ENCODE measurements at places on chromosomes 7 and 10.

GRCh38 chr10:421170-421569 lies 268.3 kb downstream of the DIP2C start:
- no peak for DNase-seq

DNA sequence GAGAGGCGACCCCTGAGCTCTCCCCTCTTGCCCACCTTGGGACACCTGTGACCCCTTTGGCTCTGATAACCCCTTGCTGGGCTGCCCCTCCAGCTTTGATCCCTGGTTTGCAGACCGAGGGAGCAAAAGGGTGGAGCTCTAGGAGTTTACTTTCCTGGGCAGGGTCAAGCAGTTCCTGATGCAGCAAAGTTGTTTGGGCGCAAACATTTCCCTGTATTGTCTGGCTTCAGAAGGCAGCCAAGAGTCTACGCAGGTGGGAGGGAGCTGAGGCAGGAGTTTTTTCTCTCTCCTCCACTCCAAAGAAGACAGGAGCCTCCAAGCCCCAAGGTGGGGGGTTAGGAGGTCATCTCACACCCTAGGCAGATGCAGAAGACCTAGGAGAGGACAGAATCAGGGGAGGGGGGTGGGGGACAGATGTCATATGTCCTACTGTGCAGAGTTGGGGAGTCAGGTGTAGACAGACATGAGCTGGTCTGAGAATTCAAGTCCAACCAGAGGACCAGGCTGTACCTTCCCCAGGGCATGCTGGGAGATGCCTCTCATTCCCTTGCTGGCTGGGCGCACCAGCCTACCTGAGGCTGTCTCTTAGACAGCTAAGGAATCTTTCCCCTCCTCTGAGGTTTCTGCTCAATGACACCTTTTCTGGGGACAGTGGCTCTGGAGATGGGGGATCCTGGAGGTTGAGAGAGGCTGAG lies 20.5 kb downstream of the TMEM270 start:
- no peak for DNase-seq

DNA sequence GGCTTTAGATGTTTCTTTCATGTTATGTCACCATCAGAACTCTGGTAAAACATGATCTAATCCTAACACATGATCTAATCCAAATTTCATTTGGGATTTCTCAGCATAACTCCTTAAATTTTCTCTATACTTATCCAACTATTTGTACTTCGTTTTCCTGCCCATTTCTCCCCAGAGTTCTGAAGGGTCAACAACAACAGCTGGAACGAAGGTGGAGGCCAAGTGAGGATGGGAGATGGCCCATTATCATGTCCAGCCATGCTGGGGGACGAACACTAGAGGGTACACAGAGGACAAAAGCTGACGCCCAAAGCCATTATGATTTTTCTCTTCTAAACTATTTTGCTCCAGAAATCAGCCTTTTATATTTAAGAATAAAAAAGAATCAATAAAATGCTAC lies 185.4 kb downstream of the DOCK4 start:
- no peak for DNase-seq

DNA sequence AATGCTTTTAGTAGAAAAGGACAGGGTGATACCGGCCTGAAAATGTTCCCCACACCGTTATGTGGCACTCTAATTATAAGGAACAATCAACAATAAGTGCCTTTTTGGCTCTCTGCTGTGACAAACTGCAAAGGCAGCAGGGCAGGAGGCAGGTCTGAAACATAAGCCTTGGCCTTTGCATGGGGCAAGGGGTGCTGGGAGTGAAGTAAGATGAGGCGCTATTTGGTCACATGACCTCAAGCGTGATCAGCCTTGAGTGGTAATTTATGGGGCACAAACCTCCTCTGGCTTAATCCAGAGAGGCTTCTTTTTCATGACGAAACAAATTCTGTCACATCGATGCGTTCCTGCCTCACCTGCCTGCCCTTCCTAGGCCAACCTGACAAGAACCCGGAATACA lies 202.7 kb downstream of the TAX1BP1 start:
- DNase-seq = no peak

- no peak for DNase-seq
Observed at GRCh38 chr10:16529853-16530252, 8.2 kb upstream of the C1QL3 start.

DNA sequence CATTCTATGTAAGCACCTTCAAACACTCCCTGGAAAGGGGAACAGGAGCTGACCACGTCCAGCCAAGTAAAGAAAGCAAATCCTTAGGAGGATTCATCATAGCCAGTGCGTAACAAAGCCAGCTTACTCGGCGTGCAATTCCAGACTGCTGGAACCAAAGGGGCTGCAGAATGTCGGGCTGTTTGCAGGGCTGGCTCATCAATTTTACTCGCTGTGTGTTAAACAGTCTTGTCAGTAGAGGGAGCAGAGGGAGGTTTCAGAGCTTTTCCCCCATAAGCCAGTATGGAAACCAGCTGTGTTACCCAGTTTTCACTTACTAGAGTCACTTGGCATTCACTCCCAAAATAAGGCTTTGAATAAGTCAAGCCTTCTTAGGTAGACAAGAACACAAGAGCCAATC lies 127.1 kb downstream of the KMT2E start:
- DNase-seq = no peak

DNA sequence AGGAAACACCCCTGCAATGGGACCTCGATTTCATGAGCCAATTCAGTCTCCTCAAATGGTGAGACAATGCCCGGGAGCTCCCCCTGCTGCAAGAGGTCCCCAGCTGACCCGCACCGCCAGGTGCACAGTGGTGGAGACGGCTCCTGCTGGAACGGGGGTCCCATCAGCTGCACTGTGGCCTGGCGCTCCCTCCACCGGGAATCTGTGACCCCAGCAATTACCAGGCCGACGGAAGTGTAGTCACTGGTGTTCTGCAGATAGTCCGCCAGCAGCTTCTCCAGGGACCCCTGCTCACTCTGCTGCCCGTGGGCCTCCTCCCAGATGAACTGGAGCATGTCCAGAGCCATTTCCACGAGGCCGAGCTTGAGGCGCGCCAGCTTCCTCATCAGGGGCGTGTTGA lies 64.9 kb upstream of the NKX6-2 start:
- no peak for DNase-seq

GRCh38 chr7:132251327-132251659 lies 325.0 kb downstream of the PLXNA4 start:
- DNase-seq = no peak

- no peak for DNase-seq
Observed at GRCh38 chr7:36128448-36129047, 24.5 kb upstream of the EEPD1 start.

Data from activated T-helper 1 cell treated with Interleukin-2 at 50 U/mL for 16 hours (primary cell).